Stimulated activated CD4-positive, alpha-beta T cell treated with anti-CD3 and anti-CD28 coated beads, Interleukin-12 subunit alpha, Interleukin-12 subunit beta, amount 100 ng/mL, for 48 hours (primary cell): ENCODE measurements at places on chromosomes 4 and X.

GRCh38 chrX:39261446-39262147 lies 460.3 kb downstream of the MID1IP1 start:
- no peak for DNase-seq

DNA sequence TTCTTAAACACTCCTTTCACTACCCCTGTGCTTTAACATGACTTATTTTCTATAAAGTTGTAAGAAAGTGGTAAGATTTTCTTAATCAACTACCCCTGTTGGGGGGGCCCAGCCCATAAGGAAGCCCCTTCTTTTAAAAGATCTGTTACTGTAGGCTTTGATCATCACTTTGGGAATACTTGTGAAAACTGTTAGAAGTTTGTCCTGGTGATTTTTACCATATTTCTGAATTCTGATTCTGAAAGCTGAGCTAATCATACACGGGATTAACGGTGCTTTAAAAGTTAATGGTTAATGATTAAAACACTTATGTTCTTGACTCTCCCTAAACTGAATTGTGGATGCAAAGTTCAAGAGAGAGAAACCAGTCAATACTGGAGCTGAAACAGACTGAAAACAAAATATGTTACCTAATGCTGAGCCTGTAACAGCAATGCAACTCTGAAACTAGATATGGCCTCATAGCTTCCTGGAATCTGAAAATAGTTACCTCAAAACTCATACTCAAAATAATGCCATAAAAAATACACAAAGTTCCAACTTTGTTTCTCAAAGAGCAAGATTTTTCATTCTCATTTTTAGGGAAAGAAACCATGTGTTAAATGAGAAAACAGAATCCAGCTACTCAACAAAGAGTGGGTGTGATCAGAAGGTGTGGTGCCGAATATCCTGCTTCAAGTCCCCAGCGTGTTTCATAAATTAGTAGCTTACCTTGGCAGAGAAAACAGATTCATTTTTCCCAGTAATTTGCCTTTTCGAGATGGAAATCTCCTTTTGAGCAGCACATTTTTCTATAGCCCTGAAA lies 31.6 kb downstream of the ADH7 start:
- no peak for DNase-seq

- DNase-seq: peak; percentile 1
Observed at GRCh38 chr4:14749910-14750309, 252.4 kb upstream of the CPEB2 start.

DNA sequence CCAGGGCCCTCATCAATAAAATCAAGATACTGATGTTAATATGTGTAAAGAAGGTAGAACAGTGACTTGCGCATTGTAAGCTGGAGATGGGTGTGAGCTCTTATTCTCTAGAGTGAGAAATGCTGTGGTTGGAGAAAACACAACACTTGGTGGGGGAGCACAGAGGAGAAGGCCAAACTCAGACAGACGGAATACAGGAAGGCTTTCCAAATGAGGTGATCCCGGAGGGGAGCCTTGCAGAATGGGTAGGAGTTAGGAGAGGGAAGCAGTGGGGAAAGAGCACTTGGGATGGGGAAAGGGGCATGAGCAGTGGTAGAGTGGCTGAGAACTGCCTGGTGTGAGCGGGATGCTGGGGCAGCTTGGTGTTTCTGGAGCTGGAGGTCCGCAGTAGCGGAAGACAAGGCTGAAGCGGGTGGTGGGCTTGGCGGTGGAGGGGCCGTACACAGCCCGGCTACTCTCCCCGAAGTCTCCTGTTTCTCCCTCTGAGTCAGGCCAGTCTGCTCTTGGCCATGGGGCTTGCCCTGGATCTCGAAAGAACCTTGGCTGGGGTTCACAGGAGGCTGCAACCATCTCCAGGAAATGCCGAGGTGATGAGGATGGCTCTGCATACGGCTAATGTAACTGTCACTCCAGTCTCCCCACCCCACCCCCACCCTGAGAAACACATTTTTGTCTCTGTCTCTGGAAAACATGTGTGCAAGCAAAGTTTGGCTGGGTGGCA lies 11.3 kb upstream of the PLAC1 start:
- DNase-seq: no peak

- no peak for DNase-seq
Observed at GRCh38 chrX:17769701-17770269, 32.5 kb downstream of the SCML1 start.

DNA sequence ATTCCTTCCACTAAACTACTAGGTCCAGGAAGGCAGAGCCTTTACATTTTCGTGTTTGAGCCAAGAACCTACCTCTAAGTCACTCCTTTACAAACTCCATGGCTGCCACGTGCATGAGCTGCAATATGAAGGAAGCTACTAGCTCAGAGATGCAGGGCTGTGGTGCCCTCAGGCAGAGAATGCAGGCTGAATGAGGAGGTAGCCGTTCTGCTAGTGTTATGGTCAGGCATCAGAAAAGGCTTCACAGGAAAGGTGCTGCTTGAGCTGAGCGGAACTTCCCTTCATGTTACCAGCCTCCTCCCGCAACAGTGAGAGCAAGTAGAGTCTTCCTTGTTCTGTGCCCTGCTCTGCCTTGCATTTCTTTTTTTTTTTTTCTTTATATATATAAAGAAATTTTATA lies 148.3 kb upstream of the PACRGL start:
- DNase-seq: no peak

- no peak for DNase-seq
Observed at GRCh38 chr4:13093170-13093569, 391.0 kb downstream of the RAB28 start.

GRCh38 chrX:131288738-131289511 lies at the start of gene IGSF1:
TSS of gene IGSF1 (minus strand) at chrX:131289306. CDS start at chrX:131286674, 2,632 bp downstream.
- no peak for DNase-seq

DNA sequence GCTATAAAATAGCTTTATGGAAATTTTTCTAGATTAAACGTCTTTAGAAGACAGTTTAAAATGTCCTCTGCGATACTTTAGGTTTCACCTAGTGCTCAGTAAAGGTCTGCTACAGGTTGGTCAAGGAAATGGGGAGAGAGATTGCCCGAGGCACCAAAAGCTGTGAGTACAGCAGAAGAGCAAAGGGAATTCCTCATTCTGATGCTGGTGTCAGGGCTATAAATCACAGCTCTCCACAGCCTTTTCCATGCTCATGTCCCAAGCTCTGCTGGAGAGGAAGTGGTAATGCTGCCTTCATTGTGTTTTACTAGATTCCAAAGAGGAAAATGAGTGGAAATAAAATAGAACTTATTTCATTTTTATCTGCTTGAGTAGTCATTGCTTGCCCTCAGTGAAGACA lies 2060.4 kb downstream of the ARAP2 start:
- DNase-seq: no peak

DNA sequence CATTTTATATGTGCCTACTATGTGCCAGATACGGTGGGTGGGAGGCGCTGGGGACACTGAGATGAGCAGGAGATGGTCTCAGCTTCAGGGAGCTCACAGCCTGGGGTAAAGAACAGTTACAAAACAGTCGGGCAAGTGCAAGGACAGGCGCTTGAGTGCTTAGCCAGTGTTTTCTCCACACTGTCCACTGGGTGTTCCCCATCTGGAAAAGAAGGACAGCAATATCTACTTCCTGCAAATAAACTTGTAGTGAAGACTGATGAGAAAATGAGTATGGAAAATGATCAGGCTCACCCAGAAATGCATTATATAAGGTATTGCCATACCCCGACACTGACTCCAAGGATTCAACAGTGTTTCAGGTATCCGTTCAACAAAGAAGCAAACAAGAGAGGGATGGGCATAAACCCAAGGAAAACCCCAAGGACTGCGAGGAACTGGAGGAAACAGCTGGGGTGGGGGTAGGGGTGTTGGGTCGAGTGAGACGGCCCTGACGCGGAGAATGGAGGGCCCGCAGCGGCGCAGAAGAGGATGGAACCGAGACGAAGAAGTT lies 835 bp downstream of the TMEM185A start:
- no peak for DNase-seq

GRCh38 chr4:150231107-150231770 lies 153.0 kb downstream of the DCLK2 start:
- no peak for DNase-seq

- DNase-seq: no peak
Observed at GRCh38 chr4:170465429-170465828, 375.7 kb upstream of the AADAT start.

DNA sequence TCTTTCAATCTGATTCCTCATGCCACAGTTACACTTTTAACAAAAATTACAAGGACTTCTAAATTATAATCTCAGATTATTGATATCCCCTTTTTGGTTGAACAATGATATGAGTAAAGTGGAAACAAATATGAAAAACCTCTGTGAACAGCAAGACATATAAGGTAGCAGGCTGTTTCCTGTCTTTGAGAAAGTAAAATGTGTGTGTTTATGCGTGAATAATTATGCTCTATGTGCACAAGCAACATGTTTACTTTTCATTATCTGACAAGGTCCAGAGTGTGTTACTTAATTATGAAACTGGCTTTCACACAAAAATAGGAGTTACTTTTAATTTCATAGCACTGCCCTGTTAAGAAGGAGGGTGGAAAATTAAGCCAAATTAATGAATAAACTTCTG lies 43.1 kb downstream of the DDIT4L start:
- DNase-seq: no peak

- no peak for DNase-seq
Observed at GRCh38 chrX:15680401-15680800, 15.8 kb upstream of the CLTRN start.

GRCh38 chrX:37816766-37817165 lies 30.6 kb downstream of the DYNLT3 start:
- DNase-seq: no peak

DNA sequence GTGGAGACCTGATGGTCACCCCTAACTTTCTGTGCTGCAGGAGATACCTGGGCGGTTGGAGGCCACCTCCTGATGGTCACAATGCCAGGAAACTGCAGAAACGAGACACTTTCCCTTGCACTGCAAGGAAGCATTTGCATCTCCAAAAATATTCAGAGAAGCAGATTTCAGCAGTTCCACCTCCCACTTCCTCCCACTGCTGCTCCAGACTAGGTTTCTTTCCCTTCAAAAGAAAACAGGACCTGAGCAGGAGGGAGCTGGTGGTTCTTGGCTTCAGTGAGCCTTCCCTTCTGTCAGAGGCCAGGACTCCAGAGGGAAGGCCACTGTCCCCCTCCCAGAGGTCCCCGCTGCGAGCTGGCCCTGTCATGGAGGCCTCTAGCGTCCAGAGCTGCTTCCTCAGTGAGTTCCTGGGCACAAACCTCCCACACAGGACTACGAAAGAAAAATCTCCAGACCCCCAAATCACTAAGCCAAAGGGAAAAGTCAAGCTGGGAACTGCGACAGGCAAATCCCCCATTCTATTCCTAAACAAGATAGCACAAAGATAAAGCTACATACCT lies 35.9 kb downstream of the GPM6B start:
- DNase-seq: no peak

DNA sequence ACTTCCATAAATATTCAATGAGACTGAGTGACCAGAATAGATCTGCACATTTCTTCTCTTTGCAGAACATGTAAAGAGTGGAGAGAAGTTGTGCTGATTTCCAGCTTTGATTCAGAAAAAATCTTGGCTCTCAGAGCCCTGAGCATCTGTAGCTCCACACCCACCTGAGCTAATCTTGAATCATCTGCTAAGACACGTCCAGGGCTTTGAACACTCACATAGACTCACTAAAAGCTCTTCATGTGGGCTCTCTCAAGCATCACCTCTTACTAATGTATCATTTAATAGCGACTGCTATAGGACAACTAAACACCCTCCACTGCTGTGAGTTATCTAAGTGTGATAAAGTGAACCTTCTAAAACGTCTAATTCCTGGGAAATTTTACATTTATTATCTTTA lies 147.7 kb upstream of the GRIA3 start:
- no peak for DNase-seq

GRCh38 chr4:73019462-73020047 lies 50.0 kb downstream of the COX18 start:
- DNase-seq: no peak

DNA sequence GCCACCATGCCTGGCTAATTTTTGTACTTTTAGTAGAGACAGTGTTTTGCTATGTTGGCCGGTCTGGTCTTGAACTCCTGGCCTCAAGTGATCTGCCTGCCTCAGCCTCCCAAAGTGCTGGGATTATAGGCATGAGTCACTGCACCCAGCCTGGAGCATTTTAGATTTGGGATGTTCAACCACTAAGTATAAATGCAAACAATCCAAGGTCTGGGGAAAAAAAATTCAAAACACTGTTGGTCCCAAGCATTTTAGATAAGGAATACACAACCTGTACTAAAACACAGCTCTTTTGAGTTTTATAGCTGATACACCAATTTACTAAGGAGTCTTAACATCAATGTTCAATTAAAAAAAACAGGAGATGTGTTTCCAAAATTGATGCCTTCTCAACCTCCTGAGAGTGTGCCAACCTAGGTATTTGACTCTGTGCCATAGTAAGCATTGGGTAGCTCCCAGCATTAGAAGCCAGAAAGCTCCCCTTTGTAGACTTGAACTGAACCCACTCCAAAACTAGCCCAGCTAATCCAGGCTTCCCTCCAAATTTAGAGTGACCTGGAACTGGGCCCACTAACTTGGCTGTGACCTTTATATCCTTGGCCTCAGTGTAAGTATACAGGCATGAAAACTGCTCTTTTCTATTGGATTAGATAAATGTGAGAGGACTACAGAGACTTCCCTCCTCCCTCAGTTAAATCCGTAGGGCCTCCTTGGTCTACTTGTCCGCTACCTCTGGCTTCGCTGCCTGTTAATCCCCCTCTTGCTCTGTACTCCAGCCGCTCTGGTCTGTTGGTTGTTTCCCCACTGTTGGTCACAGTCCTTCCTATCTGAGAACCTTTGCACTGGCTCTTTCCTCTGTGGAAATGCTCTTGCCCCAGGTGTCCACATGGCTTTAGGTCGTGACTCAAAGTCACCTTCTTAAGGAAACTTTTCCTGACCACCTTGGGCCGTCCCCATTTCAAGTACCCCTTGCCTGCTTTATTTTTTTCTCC lies 77.6 kb downstream of the CCKAR start:
- DNase-seq: no peak

GRCh38 chr4:6095023-6095752 lies 77.0 kb upstream of the C4orf50 start:
- no peak for DNase-seq

- no peak for DNase-seq
Observed at GRCh38 chr4:35548921-35549320, 695.4 kb downstream of the ARAP2 start.

DNA sequence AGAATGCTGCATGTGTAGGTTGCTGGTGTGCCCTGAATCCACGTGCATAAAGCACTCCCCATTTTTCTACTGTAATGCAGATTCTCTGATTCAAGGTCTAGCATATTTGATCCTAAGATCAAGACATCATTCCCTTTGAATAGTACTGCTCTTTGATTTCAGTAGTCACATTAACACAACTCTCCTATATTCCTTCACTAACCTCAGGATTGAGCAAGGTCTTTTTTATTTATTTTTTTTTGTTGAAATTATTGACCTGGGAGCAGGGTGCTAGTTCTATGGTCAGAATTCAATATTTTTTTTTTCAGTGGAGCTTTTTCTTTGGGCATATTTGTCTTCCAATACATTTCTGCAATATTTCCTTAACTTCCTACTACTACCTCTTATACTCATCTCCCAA lies 245.7 kb downstream of the RBMX2 start:
- DNase-seq: no peak

- no peak for DNase-seq
Observed at GRCh38 chr4:153808175-153808574, 19.3 kb upstream of the SFRP2 start.

GRCh38 chr4:15413010-15413622 lies 14.7 kb upstream of the C1QTNF7 start:
- no peak for DNase-seq
